ENCODE measurements at places on chromosomes 7 and 10. TPM values are rescaled to one million over a fixed set of nuclear protein-coding genes. Genes with fewer than 3 reads are reported as not detected.
A peak's percentile ranks its signal among the peaks of the same experiment; 100 is the strongest.

DNA sequence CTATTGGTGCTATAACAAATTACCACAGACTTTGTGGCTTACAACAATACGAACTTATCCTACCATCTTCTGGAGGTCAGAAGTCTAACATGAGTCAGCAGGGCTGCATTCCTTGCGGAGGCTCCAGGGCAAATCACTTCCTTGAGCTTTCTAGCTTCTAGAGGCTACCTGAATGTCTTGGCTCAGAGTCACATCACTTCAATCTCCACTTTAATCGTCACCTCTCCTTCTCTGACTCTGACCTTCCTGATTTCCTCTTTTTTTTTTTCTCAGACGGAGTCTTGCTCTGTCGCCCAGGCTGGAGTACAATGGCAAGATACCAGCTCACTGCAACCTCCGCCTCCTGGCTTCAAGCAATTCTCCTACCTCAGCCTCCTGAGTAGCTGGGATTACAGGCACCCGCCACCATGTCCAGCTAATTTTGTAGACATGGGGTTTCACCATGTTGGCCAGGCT is 44.6 kb upstream of the ANAPC16 start:
- no peak overlapping the region for H3K4me3 ChIP-seq
- H3K4me1 ChIP-seq = peaks cover 6% of the 10 kb centered on the region
- peak; percentile 68 for DNase-seq
- no peaks in the 10 kb centered on the region for H3K36me3 ChIP-seq
- no peak overlapping the region for H3K27ac ChIP-seq
- H3K27me3 ChIP-seq = no peaks in the 10 kb centered on the region

DNA sequence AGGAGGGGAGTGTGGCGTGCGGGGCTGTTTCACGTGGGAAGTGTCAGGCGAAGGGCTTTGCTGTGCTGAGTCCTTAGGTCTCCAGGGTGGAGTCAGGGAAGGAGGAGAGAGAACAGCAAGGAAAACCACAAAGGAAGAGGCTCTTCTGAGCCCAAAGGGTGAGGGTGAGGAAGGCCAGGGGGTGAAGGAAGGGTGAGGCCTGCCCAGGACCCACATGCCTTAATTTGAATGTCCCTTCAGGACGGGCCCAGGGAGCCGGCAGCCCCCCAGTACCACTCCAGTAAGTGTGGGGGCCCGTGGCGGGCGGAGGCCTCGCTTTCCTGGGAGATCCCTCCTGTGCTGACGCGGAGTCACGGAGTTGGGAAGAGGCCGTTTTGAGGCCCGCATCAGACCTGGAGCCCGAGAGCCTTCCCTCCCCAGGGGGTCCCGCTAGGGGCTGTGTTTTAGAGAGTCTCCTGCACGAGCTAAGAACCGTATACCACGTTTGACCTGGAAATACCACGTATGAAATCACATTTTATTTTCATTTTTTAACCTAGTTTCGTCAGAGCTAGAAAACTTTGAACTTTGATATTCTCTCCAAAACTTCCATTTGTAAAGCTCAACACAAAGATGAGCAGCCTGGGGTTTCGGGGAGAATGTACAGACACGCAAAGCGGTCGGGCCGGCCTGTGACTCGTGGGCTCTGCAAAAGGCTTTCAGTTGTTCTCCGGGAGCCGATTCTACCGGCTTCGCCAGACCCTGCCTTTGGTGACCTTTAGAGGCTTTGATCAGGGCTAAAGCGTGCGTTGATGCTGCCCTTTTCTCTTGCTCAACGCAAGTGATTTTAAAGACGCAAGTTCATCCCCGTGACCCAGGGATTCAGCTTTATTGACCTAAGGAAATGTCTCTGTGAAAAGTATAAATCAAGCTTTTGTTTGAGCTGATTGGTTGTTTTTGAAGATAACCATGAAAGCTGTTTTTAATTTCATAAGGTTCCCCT is 23.6 kb upstream of the TTYH3 start:
- H3K4me1 ChIP-seq = no peaks in the 10 kb centered on the region
- H3K36me3 ChIP-seq = peaks cover 5% of the 10 kb centered on the region
- DNase-seq = no peak
- no peak overlapping the region for H3K4me3 ChIP-seq

- peaks cover 3% of the 10 kb centered on the region for H3K4me1 ChIP-seq
- no peaks in the 10 kb centered on the region for H3K36me3 ChIP-seq
- H3K27ac ChIP-seq = no peak overlapping the region
Observed at GRCh38 chr7:48144291-48144768, 26.9 kb upstream of the ABCA13 start.

- no peaks in the 10 kb centered on the region for H3K4me1 ChIP-seq
- no peaks in the 10 kb centered on the region for H3K36me3 ChIP-seq
- H3K27ac ChIP-seq = no peak overlapping the region
- no peak overlapping the region for H3K4me3 ChIP-seq
- no peaks in the 10 kb centered on the region for H3K27me3 ChIP-seq
- no peak for DNase-seq
Observed at GRCh38 chr7:46694058-46694457, 773.0 kb upstream of the IGFBP3 start.

DNA sequence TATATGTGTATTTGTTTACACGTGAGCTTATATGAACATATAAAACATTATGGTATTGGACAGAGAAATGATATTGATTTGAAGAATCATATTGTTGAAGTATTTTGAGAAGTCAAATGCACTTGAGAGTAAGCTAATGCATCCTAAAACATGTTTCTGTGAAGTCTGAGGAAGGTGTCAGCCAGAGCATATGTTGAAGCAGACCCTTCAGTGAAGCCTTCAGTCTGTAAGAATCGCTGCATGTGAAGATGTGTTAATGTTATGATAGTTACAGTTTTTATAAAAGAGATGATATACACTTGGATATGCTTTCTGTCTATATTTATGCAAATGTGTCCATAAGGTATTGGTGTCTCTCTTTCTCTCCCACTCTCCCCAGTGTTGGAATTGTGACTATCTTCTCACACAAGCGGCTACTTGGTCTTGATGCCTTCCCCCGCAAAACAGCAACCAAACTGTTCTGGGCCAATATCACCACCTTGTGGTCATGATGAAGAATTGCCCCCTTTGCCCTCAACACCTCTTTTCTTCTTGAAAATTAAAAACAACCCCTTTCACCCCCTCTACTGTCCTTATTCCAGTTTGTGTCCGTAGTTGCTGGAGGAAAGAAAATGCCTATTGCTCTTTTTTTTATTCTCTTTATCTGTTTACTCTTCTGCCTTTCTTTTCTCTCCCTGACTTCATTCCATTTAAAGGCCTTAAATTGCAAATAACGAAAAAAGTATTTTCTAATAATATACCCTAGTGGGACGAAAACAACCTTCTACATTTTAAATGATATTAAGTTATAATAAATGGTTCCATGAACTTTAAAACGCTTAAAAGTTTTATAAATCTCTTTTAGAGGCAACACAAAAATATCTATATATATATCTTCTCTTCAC is 64.9 kb downstream of the IKZF1 start:
- DNase-seq = no peak
- no peak overlapping the region for H3K4me3 ChIP-seq
- H3K4me1 ChIP-seq = no peaks in the 10 kb centered on the region
- H3K36me3 ChIP-seq = no peaks in the 10 kb centered on the region
- H3K27ac ChIP-seq = no peak overlapping the region
- H3K27me3 ChIP-seq = no peaks in the 10 kb centered on the region

- H3K27me3 ChIP-seq = no peaks in the 10 kb centered on the region
- no peaks in the 10 kb centered on the region for H3K36me3 ChIP-seq
- H3K27ac ChIP-seq = no peak overlapping the region
- DNase-seq = peak; percentile 27
Observed at GRCh38 chr10:112335111-112335867, 38.6 kb upstream of the ACSL5 start.

GRCh38 chr10:105025092-105025491 is 384.0 kb downstream of the SORCS3 start:
- H3K36me3 ChIP-seq = no peaks in the 10 kb centered on the region
- no peak for DNase-seq
- no peak overlapping the region for H3K27ac ChIP-seq
- H3K27me3 ChIP-seq = no peaks in the 10 kb centered on the region

GRCh38 chr7:26670290-26670689 is 194.1 kb downstream of the SKAP2 start:
- no peak overlapping the region for H3K27ac ChIP-seq
- DNase-seq = no peak
- H3K36me3 ChIP-seq = no peaks in the 10 kb centered on the region
- H3K4me1 ChIP-seq = peaks cover 4% of the 10 kb centered on the region
- H3K27me3 ChIP-seq = no peaks in the 10 kb centered on the region

- H3K4me3 ChIP-seq = no peak overlapping the region
- H3K4me1 ChIP-seq = no peaks in the 10 kb centered on the region
- no peaks in the 10 kb centered on the region for H3K36me3 ChIP-seq
- peaks cover 15% of the 10 kb centered on the region for H3K27me3 ChIP-seq
Observed at GRCh38 chr10:44261710-44262455, 123.0 kb downstream of the CXCL12 start.

- no peak for DNase-seq
- H3K4me1 ChIP-seq = no peaks in the 10 kb centered on the region
- no peaks in the 10 kb centered on the region for H3K36me3 ChIP-seq
- no peaks in the 10 kb centered on the region for H3K27me3 ChIP-seq
- no peak overlapping the region for H3K4me3 ChIP-seq
- H3K27ac ChIP-seq = no peak overlapping the region
Observed at GRCh38 chr7:10706875-10707493, 266.7 kb upstream of the PHF14 start.

DNA sequence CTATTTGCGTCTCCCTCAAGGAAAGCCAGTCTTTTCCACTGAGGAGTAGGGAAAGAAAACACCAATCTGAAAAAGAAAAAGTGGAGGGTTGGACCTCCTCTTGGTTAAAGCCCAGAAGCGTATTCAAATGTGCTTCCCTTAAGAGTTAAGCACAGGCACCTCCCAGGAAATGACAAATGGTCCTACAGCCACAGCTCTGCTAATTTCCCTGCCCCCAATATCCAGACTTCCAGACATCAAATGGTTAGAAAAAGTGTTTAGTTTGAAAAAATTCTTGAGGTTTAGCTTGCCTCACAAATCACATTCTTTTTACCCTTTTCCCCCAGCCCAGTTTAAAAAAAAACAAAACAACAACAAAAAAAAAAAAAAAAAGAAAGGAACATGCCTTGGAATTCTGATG is 19.0 kb upstream of the COL1A2 start:
- peaks cover 12% of the 10 kb centered on the region for H3K4me1 ChIP-seq
- H3K27me3 ChIP-seq = no peaks in the 10 kb centered on the region
- no peaks in the 10 kb centered on the region for H3K36me3 ChIP-seq
- peak; percentile 98 for DNase-seq

DNA sequence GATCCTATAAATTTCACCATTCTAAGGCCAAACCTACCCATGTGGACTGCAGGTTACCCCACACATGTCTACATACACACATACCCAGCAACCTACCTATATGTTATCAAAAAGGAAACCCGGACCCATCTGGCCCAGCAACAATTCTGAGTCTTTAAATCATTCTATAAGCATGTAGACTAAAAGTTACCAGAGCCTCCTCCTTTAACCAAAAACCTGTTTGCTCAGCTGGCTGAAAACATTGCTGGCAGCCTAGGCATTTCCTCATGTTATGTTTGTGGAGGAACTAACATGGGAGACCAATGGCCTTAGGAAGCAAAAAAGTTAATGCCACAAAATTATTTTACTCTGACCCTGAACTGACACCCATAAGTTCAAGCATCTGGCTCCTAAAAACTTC is 5.3 kb upstream of the ADCK2 start:
- DNase-seq = no peak
- H3K27ac ChIP-seq = no peak overlapping the region
- no peaks in the 10 kb centered on the region for H3K36me3 ChIP-seq
- H3K4me1 ChIP-seq = no peaks in the 10 kb centered on the region
- no peak overlapping the region for H3K4me3 ChIP-seq

Gene TLL2
- under 0.01 TPM for total RNA-seq

Gene SEMA3E
- 1.1 TPM for total RNA-seq

Gene HTRA1
- total RNA-seq = 23.1 TPM

Gene GDF10
- not detected for total RNA-seq

Gene GPR37
- 9.2 TPM for total RNA-seq

Gene LAMB1
- total RNA-seq = 117 TPM

Data from IMR-90 (cell line).